ENCODE measurements at places on chromosomes 12 and 14.
A peak's percentile ranks its signal among the peaks of the same experiment; 100 is the strongest.

GRCh38 chr12:116101991-116102390 is 175.5 kb downstream of the MED13L start:
- no peak for DNase-seq

DNA sequence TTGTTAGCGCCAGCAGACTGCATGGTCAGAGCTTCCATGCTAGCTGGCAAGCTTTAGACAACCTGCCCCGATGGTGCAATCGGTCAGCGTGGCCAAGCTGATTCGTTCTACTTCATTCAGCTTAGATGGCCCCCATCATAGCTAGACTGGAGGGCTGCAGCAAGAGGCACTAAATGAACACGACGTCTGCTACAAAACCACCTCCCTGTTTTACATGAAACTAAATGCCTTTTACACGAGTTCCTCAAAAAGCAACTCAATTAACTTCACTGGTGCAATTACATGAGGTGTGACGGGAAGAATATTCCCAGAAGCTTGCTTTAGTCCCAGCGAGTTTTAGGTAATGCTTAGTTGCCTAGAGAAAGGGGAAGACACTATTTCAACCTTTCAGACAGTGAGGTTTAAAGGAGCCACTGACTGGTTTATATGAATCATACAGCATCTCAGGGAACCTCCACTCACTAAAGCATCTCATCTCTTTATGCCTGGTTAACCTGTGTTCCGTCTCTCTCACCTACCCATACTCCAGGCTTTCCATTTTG is 8.4 kb downstream of the NIN start:
- no peak for DNase-seq

DNA sequence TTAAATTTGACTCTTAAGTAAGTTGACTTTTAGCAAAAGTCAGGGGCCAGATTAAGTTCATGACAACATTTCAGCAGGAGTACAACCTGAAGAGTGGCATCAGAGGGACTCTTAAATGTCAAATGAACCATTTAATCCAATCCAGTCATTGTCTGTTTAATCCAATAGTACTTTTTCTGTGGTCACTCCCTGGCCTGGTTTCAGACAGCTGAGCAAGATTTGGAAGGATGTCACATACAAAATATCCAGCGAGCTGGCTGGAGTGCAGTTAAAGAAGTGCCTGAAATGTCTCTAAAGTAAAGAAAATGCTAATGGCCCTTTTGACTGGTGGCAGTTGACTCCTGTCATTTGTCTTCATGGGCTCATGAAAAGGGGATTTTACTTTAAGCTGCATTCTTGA is 1082.1 kb downstream of the AACS start:
- no peak for DNase-seq

GRCh38 chr12:129868575-129868974 is 35.2 kb downstream of the TMEM132D start:
- no peak for DNase-seq

- no peak for DNase-seq
These were observed 1.7 kb downstream of the M6PR start for GRCh38 chr12:8947737-8948136.

DNA sequence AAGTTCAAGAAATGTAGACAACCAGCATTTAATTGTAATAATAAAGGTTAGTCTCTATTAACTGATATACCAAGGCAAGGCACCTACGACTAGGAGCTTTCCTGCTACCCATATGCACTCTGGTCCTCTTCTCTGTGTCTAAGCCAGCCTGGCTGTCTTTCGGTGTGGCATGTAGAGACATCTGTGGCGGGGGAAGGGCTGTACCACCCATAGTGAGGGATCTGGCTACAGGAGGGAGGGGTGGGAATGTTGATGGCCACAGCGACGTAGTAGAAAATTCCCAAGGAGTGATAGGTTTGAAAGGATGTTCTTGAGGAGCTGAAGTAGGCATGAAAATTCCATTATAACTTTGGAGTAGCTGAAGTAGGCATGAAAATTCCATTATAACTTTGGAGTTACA is 344.2 kb downstream of the ATP23 start:
- no peak for DNase-seq

DNA sequence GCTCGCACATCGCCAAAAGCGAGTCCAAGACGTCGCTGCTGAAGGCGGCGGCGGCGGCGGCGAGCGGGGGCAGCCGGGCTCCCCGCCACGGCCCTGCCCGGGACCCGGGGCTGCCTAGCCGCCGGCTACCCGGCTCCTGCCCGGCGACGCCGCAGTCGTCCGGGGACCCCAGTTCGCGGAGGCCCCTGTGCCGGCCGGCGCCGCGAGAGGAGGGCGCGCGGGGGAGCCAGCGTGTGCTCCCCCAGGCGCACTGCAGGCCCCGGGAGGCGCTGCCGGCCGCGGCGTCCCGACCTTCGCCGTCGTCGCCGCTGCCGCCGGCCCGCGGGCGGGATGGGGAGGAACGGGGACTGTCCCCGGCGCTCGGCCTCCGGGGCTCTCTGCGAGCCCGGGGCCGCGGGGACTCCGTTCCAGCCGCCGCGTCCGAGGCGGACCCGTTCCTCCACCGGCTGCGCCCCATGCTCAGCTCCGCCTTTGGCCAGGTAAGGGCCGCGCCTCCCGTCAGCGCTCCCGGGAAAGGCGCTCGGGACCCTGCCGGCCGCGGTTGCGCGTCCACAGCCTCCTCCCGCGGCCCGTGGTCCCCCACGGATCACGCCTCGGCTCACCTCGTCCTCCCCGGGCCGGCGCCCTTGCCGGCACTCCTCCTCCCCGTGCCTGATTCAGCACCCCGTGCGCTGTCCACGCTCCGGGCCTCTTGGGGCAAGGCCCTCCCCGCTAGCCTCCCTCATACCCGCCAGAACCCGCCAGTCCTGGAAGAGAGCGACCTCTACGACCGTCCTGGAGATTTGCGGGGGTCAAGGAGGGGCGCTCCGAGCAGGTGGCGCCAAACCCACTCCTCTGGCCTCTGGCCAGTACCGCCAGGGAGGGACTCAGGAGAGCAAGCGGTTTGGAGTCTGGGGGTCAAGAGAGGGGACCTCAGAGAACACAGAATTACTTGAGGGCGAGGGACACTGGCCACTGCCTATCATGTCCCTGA is 721 bp downstream of the CABP1 start:
- no peak for DNase-seq

GRCh38 chr12:132396657-132397056 is 67.3 kb upstream of the GALNT9 start:
- DNase-seq: peak; percentile 7

DNA sequence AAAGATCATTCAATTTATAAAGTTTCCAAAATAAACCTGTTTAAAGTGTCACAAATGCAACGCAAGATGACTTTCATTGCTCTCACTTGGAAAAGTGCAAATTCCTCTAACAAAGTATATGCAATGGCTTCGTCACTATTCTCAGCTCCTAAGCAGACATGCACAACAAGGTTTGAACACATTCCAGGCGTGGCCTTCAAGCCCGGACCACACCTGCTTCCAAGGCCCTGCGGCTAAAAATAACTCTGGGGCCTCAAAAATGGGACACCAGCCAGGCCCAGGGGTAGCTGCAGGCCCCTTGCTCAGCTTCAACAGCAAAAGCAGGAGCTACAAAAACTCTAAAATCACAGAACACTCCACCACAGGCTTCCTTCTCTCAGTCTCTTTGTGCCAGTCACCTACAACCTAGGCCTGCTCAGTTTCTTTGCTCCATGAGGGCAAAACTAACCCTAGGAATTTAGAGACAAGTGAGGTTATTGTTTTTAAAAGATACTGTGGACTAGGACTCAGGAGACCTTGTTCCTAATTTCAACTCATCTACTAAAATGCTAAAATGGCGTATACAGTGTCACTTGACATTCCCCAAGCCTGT is 29.3 kb downstream of the DUSP16 start:
- no peak for DNase-seq

Measured in activated naive CD4-positive, alpha-beta T cell treated with anti-CD3 and anti-CD28 coated beads, Interleukin-2, amount 50 U/mL, for 72 hours (primary cell).